ENCODE measurements at places on chromosomes 7 and 10.

- no peak for DNase-seq
Measured at GRCh38 chr7:144565586-144565985, 162.1 kb upstream of the NOBOX start.

DNA sequence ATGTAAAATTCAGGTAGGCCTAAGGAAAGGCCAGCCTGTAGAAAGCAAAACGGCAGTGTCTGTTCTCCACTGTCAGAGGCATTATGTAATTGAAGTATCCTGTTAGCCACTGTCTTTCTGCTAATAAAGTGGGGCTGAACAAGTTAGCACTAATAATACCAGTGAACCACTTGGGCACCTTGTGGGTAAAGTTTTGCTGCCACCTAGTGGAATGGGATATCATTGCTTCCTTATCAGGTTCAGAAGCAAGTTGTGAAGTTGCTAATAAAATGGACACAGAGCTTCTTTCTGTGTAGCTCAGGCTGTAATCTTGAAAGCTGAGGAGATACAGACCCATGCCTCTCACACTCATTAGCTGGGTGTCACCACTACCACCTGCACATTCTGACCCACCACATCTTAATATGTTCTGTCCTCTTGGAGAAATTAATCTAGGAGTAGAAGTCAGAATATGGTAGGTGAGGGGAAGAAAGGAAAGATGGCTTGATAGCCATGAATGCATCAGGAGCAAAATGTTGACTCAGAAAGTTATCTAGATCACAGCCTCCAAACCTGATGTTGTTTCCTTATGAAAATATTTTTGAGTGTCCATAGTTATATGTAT lies 175.1 kb downstream of the SEPTIN7 start:
- peak; percentile 60 for DNase-seq

DNA sequence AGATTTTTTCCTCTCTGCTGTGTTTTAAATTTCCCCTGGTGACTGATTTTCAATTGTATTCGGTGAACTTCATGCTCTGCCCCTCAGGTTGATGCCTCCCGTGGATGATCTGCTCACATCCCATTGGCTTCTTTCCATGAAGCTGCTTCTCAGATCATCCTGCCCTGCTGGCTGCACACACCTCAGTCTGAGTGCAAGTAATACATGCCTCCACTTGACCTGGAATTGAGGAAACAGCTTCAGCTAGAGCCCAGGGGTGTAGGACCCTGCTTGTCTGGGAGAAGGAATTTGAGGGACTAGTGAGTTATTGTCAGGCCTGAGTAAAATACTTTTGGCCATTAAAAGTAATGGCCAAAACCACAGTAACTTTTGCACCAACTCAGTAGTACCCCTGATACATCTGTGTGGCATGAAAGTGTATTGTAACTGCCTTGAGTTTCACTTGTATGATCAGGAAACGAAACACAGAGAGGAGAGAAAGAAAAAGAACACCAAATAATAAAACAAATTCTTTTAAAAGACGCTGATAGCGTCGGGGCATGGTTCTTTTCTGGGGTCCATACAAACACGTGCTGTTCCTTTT lies 49.4 kb downstream of the SPAM1 start:
- DNase-seq = no peak

DNA sequence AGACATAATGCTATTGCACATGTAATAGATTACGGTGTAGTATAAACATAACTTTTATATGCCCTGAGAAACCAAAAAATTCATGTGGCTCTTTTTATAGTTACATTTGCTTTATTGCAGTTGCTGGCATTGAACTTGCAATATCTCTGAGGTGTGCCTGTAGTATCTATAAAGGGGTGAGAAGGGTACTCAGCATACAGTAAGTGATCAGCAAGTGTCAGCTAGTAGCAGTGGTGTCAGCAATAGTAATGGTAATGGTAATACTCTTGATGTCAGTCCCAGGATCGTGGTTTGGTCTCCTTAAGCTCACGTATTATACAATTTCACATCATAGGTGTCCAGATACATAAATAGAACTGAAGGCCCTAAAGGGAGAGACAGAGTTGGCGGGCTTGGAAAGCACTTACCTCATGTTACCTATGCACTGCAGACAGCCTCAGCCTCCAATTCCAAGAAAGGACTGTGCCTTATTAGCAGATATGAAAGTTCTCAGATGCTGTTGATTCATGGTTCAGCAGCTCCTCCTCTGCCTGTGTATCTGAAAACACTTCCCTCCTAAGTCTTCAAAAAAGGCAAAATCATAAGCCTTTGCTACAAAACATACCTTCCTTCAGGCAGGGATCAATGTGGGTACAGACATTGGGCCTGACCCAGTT lies 6.6 kb upstream of the GIMAP7 start:
- peak; percentile 45 for DNase-seq

- DNase-seq = no peak
Measured at GRCh38 chr10:5625992-5626777, 40.2 kb downstream of the ASB13 start.

- DNase-seq = peak; percentile 80
Measured at GRCh38 chr10:124650820-124651401, 93.3 kb downstream of the FAM53B start.

DNA sequence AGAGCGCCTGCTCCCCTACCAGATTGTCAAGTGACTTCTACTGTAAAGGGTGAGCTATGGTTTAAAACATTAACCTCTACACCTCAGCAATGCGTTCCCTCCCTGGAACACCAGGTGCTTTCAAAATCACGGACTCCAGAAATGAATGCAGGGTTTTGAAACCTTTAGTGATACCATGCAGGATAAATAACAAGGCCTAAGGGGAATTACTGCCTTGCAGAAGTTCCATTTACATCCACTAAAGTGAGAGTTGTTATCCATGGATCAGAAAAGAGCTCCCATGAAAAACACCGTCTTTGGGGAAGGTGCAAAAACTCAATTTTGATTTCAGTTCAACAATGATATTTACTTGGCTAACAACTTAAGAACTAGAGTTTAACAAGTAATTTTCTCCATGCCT lies 4.0 kb downstream of the FZD8 start:
- DNase-seq = no peak

DNA sequence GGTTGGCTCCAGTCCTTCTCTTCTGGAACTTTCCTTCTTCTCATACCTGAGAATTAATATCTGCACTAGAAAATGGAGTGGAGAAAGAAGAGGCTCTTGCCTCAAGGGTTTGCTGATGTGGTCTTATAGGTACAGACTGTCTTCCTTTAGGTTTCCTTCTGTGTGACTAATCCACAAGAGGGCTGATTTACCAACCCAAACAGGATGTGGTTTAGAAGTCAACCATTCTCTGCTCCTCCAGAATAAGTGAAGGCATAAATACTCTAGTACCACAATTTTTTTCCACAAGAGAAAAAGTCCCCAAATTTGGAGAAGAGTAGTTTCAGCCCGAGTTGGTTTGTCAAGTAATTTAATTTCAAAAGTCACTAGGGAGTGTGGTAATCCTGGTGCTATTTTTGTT lies 85.8 kb downstream of the NRP1 start:
- peak; percentile 26 for DNase-seq

DNA sequence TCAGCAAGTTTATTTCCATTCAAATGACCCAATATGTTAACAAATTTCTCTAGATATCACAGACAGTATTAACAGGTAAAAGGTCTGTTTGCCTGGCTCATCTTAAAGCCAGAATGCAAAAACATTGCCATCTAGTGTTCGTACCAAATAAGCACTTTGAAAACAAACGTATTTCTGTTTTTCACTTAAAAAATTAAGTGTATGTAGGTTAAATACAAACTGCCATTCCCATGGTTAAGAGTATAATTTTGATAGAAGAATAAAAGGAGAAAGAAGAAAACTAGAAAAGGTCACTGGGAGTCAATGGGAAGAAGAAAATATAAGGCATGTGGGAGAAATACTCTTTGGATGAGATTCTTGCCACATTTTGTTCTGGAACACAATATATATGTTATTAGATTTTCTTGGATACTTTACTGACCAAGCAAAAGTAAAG lies 51.0 kb downstream of the ORC5 start:
- DNase-seq = no peak
